Skin of body (tissue), 3 donors: ENCODE measurements at places on chromosomes 7 and 10. TPM values are rescaled to one million over a fixed set of nuclear protein-coding genes. Genes with fewer than 3 reads are reported as not detected.

DNA sequence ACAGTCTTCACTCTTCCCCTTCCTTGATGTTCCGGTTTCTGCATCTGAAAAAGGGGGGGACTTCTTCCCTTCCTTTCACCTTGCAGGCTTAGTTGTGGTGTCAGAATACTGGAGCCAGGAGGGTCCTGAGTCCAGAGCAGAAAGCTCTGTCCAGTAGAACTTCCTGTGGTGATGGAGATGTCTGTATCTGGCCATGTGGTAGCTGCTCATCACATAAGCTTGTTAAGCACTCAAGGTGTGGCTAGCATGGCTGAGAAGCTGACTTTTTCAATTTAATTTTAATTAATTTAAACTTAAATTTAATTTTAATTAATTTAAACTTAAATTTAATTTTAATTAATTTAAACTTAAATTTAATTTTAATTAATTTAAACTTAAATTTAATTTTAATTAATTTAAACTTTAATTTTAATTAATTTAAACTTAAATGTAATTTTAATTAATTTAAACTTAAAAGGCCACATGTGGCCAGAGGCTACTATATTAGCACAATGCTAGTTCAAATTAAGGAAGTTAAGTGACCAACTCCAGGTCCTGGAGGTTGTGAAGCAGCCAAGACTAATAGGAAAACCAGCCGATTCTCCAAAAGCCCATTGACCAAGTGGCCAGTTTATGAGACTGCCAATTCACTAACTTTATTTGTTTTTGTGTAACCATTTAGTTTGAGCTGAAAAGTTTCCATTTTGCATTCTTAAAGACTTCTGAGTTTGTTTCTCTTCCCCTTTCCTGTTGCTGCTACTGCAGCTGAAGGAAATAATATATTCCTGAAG, 16.3 kb downstream of the MSRB2 start:
- no peak for DNase-seq

DNA sequence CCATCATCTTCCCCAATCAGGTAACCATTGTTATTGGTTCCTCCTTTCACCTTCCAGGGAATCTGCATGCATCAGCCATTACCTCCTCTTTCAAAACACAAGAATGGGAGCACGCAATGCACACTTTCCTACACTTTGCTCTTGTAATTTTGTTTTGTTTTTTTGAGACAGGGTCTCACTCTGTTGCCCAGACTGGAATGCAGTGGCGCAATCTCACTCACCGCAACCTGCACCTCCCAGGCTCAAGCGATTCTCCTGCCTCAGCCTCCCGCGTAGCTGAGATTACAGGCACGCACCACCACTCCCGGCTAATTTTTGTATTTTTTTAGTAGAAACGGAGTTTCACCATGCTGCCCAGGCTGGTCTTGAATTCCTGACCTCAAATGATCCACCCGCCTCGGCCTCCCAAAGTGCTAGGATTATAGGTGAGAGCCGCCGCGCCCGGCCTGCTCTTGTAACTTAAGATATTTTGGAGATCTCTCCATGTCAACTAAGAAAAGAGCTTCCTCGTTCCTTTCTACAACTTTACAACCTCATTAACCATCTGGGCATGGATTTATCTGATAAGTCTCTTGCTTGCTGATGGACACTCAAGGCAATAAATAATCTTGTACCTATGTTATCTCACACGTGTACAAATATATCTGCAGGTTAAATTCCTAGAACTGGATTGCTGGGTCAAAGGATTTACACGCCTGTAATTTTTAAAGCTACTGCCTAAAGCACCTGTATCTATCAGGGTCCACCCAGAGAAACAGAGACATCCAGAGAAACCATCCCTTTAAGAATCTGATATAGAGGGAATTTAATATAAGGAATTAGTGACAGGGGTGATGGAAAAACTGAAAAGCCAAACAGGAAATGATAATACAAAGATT, 4.2 kb downstream of the CYTH3 start:
- no peak for DNase-seq

- DNase-seq = no peak
Observed at GRCh38 chr10:70603449-70603801, 884 bp upstream of the PRF1 start.

DNA sequence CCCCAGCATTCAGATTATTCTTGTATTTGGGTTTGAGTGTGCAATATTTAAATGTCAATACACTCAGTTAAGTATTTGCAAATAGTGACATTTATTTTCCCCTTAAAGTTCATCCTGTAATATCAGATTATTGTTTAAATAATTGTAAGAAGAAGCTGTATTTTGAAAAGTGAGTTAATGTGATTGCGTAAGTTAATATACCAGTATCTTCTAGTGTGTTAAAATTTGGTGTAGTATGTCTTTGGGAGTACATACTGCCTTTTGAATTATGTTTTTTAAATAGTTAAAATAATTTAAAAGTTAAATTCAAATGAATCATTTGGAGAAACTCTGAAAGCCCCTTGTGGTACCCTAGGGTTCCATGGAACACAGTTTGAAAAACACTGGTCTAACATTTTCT, 28.6 kb downstream of the LRMDA start:
- DNase-seq = no peak

DNA sequence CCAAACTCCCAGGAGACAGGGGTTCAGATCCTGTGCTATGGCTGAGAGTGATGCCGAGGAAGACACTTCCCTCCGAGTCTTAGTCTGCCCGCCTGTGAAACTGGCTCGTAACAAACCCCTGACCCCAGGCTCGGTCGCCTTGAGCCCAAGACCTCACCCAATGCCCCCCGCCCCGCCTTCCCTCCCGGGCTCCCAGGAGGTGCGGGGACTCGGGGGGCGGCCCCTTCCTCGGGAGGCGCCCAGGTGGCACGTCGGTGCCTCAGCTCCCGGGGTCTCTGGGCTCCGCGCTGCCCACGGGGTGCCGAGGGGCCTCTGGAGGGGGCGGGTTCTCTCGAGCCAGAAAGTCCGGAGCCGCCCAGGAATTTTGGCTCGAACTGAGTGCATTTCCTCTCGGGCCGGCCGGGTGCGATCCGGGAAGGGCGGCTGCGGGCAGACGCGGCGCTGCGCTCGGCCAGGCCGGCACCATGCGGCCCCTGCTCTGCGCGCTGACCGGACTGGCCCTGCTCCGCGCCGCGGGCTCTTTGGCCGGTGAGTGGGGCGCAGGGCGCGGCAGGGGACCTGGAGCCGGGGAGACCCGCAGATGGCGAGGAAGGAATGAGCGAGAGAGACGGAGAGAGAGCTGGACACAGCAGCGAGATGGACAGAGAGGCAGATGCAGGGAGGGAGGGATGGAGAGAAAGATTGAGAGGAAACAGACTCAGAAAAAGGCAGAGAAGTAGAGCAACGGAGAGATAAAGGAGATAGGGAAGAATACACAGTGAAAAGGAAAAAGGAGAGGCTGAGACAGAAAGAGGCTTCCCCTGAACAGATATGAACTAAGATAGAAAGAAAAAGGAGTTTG, at the start of gene PLAC9:
PLAC9 (plus strand) TSS at position 432 of the 841 bp plus-strand sequence; CDS start at position 465, 33 bp downstream.
- no peak for DNase-seq

DNA sequence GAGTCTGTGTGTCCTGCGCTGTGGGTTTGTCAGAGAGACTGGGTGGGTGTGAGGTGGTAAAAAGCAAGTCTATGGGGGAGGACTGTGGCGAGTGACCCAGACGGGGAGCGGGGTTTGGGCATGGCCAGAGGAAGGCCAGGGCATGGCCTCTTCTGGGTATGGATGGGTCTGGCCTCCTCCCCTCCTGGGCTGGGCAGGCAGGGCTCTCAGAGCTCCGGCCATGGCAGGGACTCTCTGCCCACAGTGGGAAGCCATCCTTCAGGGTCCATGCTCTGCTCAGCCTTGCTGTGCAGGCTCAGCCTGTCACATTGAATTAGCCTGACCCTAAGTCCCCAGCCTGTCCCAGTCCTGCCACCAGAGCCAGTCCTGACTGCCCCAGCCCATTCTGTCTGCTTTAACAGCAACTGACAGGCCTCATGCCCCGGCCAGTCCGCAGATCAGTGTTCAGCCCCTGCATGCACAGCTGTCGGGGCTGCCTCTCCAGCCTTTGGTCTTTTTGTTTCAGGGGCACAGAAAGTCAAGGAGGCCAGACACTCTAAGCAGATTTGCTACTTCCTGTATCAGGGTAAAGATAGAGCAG, 7.9 kb downstream of the ANTXRL start:
- DNase-seq = no peak

DNA sequence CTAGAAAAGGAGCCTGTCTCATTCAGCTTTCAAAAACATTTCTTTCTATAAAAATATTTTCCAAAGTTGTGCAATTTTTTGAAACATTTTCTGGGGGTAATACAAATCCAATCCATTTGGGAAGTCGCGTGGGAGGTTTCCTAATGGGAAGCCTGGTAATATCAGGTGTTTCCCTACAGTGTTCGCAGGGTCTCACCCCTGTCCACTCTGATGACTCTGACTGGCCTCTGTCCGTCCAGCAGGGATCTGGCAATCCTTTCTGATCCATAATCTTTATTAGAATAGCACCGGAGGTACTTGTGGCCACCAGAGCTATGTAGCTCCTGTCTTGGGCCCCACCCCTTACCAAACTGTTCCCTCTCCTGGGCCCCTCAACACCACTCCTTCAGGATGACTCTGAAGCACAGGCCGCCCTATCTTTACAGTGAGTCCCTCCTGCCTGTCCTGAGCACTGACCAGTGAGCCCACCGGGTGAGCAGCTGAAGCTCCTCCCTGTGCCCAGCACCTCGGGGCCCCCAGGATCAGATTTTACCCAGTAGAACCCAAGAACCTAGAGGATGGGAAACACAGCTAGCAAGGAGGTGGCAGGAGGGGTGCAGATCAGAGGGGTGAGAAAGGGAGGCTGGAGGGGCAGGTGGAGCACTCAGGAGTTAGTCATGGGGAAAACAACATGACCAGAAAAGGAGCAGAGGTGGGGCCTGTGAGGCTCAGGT, 84.8 kb downstream of the PTPRE start:
- no peak for DNase-seq

DNA sequence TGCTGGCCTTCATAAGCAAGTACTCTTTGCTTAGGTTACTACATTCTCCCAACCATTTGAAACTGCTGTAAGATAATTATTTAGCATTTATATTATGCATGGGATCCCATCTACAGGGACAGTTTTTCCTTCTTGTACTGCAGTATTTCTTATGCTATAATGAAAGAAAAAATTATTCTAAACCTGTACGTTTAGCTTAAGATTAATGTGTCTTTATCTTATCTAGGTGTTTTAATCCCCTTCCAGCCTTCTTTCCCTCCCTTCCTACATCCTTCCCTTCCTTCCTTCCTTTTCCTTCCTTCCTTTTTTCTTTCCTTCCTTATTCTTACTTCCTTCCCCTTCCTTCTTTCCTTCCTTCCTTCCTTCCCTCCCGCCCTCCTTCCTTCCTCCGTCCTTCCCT, 778.3 kb downstream of the CNTNAP2 start:
- no peak for DNase-seq

DNA sequence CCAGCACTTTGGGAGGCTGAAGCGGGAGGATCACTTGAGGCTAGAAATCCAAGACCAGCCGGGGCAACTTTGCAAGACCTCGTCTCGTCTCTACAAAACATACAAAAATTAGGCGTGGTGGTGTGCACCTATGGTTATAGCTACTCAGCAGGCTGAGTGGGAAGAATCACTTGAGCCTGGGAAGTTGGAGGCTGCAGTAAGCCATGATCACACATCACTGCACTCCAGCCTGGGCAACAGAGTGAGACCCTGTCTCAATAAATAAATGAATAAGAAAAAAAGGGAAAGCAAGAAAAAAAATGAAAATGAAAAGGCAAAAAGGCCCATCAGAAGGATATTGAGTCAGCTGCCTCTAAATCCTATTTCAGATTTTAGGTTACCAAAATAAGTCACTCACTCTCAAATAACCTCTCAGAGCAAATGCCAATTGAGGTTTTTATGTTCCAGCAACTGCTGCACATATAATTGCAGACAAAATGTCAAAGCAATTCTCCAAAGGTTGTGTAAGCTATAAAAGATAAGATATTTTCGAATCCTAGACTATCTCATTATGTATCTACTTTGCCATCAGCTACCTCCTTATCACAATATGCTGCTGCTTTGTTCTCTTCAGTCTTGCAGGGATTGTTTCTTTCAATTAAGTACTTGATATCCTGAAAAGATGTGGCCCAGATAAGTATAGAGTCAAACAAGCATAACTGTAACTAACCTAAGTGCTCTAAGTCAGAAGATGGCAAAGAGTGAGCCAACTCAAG, 4.7 kb downstream of the BAZ1B start:
- DNase-seq = no peak

GRCh38 chr7:121605317-121605680, 209.2 kb upstream of the FAM3C start:
- peak; percentile 9 for DNase-seq

DNA sequence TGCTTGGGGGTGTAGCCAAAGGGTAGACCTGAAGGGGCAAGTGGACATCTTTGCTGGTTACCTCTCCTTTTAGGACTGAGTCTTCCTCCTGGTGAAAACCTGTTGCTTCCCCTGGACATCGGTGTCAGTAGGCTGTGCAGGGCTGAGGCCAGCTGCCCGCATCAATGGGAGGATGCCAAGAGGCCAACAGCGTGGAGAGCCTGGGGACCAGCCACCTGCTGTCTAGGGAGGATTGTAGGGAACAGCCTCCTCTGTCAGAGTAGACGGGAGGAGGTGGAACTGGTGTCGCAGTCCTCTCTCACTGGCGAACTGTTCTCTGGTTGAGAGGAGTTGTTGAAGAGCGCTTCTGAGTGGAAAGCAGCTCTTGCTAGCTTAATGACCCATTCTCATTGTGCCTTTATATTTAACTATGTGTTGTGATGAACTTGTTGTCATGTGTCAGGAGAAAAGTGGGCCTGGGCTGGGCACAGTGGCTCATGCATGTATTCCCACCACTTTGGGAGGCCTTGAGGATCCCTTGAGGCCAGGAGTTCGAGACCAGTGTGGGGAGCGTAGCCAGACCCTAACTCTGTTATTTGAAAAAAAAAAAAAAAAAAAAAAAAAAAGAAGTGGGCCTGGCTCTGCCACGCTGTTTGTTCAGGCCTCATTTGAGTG, 1.8 kb downstream of the SUFU start:
- no peak for DNase-seq

GRCh38 chr10:59709395-59710125, at the start of gene SLC16A9:
Gene SLC16A9 (minus strand): TSS chr10:59709850. CDS start chr10:59684291, 25,559 bp downstream.
- peak; percentile 36 for DNase-seq

DNA sequence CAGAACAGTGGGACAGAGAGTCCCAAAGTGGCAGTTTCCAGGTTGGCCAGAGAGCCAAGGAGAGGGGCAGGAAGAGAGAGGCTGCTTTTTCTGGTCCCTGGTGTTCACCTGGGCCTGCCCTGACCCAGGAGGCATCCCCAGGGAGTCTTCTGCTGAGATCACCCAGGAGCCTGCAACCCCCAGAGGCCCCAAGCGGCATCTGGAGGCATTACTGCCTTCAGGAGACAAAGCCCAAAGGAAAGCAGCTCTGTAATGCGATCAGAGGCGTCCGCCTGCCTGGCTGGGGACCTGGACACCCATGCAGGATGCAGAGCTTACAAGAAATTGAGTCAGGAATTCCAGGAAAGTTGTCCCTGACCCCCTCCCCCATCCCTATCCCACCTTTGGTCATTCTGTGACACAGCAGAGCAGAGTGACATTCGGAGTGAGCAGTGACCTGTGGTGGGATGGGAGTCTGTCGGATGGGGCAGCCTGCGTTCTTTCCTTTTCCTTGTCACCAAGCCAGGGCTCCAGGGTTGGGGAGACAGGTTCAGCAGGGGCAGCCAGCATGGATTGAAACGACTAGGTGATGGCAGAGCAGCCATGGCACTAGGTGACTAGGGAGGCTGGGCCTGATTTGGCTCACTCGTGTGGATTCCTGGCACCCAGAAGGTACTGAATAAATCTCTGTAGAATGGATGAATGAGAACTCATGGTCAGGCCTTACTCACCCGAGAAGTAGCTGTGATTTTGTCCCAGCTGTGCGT, 10.4 kb downstream of the UNC5B start:
- no peak for DNase-seq

Gene DENND2A
- total RNA-seq = 24.9 TPM

Gene ZNF365
- 2.7 TPM for total RNA-seq

Gene RAPGEF5
- 43.9 TPM for total RNA-seq
